Stimulated activated CD4-positive, alpha-beta T cell treated with anti-CD3 and anti-CD28 coated beads, Interleukin-2, amount 100 ng/mL, for 24 hours (primary cell): ENCODE measurements at places on chromosomes 5 and 9.
A peak's percentile ranks its signal among the peaks of the same experiment; 100 is the strongest.

GRCh38 chr5:149435015-149435376 lies 55.9 kb upstream of the IL17B start:
- no peak for DNase-seq

- no peak for DNase-seq
These were observed 99.3 kb upstream of the SPOCK1 start for GRCh38 chr5:137598399-137598798.

- DNase-seq: no peak
These were observed 48.4 kb downstream of the ADAMTS16 start for GRCh38 chr5:5188376-5189050.

GRCh38 chr9:73810585-73811215 lies 659.0 kb downstream of the ANXA1 start:
- no peak for DNase-seq

DNA sequence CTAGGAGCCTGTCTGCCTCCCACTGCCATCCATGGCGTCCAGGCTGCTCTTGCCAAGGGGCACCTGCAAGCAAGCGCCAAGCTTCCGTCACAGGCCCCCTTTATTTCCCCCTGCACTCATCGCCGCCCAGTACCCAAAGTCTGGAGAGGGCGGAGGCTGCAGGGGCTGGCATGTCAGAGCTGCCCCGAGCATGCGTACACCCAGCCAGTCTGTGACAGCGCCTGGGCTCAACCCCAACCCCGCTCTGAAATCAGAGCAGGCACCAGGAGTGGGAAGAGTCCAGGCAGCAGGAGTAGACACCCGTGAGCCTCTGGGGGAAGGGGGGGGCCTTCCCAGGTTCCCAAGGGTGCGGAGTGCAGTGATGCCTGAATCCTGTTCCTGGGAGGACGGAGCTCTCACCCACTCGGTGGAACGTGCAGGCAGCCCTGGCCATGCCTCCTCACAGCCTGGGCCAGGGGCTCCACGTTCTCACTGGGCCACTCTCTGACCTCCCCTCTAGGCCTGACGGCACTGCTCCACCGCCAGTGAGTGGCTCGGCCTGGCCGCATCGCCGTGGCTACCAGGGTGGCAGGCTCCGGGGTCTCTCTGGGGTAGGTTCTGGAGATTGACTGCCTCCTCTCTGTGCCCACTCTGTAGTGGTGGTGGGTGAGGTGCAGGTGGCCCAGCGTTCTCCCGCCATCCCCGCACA lies 469.0 kb downstream of the CDH9 start:
- DNase-seq: no peak

DNA sequence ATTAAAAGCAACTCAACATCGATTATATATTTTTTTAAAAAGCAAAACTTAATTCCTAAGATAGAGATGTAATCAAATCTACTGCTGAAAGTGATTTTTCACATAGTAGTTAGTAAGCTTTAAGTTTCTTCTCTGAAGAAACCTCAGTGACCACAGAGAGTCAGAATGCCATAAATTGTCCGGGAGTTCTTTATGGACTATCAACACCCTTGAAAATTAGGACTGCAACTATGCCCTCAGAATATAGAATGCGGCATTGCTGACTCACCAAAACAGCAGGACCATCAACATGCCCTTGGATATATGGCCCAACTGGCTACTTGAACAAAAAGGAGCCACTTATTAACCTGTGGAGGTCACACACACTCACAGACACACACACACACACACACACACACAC lies 228.9 kb upstream of the SNX2 start:
- no peak for DNase-seq

DNA sequence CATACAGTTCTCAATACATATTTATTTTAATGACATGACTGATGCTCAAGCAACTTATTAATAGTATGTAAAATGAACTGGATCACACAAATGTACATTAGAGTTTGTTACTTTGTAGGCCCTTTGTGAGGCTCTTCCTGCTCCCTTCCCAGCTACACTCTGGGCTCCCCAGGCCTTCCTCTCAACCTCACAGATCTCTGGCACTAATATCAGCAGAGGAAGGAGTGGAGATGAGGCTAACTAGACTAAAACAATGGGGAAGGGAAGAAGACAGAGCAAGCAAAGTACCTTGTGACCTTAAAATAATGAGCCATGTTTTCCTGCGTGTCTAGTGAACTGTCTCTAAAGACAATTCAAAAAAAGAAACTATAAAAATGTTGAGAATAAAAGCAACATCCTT lies 30.3 kb upstream of the TEK start:
- DNase-seq: no peak

GRCh38 chr9:124122321-124122720 lies 110.8 kb downstream of the LHX2 start:
- no peak for DNase-seq

- no peak for DNase-seq
These were observed 66.0 kb upstream of the RNF130 start for GRCh38 chr5:180137401-180138213.

- DNase-seq: no peak
These were observed 162.0 kb downstream of the SLC25A46 start for GRCh38 chr5:110900829-110901228.

DNA sequence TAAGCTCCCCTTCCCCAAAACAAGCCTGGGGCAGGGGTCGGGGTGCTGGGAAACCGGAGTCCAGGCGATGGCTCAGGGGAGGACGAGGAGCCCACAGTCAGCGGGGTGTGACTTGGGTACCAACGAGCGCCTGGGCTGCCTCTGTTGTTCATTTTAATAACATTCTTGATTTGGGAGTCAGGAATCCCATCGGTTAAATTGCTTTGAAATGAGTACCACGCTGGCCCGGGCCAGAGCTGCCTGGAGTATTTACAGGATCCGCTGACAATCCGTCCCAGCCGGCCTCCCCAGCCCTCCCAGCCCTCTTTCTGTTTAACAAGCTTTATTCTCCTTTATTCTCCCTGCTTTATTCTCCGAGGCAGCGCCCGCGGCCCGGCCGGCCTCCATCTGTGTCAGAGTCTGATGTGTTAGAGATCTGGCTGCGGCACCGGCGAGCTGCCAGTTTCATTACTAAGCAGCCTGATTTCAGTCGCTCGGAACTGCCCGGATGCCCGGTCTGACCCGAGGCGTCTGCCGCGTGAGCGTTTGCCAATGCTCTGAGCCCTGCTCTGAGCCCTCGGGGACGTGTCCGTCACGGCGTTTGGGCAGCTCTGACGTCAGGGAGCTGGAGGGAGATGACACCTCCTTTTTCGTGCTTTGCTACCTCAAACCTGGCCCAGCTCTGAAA lies 16.5 kb upstream of the QRFP start:
- no peak for DNase-seq

DNA sequence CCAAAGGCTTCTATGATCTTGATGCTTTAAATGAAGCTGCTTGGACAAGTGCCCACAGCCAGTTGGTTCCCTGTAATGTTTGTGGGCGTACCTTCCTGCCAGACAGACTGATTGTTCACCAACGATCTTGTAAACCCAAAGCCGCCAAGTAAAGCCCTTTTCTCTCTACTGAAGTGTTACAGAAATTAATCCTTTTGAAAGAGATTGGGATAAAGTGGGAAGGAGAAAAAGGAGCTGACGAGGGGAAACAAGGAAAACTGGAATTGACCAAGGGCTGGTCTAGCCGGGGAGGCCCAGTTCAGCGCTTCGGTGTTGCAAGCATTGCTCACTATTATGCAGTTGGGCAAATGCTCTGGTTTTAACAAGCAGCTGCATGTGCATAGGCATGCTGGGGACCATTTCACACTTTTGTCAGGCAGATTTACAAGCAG lies 53.2 kb downstream of the ZNF474 start:
- no peak for DNase-seq

GRCh38 chr9:80158131-80158530 lies 586.4 kb downstream of the TLE4 start:
- DNase-seq: no peak

- DNase-seq: no peak
These were observed 374.7 kb upstream of the WWC1 start for GRCh38 chr5:167916706-167917105.

DNA sequence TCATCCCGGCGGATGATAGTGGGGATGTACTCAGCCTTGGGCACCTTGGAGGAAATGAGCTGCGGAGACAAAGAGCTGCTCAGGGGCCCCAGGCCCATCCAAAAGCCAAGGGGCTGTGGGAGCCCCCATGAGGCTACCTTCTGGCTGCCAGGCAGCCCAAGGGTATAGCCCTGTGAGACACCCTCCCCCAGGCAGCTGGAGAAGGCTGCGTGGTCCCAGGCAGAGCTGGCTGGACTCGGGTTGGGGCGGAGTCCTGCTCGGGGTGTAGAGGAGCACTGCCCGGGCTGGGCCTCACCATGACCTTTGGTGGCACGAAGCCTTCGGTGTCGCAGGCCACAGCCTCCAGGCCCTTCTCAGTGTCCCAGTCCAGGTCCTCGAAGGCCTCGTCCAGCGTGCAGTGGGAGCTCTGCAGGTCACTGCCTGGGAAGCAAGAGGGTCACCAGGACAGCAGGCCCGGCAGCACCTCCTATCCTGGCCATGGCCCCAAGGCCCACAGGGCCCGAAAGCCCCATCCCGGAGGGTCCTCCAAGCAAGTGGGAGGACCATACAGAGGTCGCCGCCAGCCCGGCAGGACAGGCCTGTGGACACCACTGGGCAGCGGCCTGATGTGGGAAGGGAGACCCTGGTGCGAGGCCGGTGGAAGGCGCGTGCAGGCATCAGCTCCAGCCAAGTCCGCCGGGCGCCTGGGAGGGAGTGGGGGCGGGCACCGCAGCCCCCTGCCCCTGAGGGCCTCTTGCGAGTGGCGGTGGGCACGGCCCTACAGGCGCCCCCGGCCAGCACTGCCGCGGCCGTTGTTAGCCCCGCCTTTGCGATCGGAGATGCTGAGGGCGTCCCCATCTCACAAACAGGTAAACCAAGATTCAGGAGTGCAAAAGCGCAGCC lies 6.1 kb downstream of the NSMF start:
- DNase-seq: no peak

DNA sequence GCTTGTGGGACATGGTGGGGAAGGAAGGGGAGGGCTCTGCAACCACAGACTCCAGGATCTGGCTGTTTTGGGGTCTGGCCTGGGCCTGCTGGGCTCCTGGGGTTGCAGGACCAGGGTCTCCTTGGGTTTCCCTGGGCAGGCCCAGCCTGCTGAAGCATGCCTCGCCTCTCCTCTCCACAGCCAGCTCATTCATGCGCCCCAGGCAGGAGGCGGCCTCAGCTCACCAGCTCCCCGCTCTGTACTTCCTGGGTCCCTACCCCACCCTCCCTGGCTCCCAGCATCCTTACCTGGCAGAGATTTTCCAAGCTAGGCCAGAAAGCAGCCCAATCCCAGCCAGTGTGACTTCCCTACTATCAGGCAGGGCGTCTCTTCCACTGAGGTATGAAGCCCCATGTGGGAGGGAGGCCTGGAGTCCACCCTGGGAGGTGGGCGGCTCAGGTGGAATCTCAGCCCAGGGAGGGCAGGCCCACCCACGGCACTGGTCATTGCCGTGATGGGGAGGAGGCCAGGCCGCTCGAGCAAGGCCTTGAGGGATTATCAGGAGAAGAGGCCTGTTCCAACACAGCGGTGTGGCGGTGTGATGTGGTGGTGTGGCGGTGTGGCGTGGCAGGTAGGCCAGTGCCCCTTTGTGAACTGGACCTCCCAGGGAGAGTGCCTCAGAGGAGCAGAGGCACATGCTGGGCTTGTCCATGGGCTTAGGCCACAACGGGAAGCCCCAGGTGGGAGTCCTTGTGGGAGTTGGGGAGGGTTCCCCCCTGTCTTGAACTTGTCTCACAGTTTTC lies 103.4 kb downstream of the DAB2IP start:
- DNase-seq: no peak

- DNase-seq: no peak
These were observed 11.7 kb upstream of the ERBIN start for GRCh38 chr5:65914641-65915196.

DNA sequence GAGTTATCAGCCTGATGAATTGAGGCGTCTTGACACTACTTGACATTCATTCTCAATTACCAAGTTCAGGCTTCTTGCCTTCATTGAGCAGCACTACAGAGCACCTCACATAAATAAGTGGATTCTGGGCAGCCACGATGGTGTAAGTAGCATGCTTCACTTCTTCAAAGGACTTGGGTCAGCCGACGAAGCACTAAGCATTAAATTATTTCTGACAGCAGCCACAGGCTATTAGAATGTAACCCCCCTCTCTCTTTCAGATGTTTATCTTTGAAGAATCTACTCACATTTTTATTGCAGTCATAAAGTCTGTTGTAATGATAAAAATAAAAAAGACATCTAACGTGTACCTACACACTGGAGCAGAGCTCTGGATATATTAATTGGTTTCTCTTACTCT lies 45.9 kb upstream of the VPS13A start:
- DNase-seq: no peak

- no peak for DNase-seq
These were observed 22.3 kb downstream of the PDE8B start for GRCh38 chr5:77232574-77233358.

DNA sequence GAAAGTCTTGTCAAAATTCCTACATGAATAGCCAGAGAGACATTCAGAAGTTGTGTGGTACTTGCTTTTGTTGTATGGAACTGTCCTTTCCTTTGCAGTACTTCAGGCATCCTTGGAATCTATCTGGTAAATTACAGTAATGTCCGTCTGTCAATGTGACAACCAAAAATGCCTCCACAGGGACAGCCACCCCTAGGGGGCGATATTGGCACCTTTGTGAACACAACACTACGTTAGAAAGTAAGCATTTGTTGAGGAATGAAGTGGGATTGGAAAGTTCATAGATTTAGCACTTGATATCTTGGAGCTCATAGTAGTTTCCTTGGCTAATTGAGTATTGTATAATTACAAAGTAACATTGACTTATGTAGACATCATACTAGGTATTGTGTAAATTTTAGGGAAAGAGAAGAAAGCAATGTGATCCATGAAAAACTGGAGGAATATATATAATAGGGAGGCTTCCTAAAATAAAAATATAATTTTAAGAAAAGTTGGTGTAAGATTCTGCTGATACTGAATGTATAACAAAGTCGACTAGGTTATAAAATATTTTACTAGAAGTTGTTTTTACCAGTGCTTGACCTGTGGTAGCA lies 32.7 kb downstream of the TMEFF1 start:
- DNase-seq: peak; percentile 85

- DNase-seq: no peak
These were observed 174.9 kb upstream of the HMHB1 start for GRCh38 chr5:143636931-143637528.

DNA sequence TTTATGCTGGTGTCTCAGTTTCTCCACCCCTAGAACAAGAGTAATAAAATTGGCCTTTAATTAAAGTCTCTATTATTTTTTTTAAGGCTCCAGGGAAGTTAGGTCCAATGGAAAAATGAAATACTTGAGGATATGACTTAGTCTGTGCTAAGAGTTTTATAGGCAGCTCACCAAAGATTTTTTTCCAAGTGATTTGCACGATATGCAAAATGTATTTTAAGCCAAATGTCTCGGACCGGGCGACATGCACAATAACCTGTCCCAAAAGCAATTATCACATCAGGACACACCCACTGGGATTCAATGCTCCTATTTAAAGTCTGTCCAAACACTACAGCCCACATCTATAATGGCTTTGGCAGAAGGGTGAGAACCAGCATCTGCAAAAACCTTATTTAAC lies 136.1 kb upstream of the ANKH start:
- DNase-seq: no peak

GRCh38 chr5:132473668-132474067 lies 16.9 kb downstream of the IRF1 start:
- DNase-seq: no peak
